ENCODE measurements at places on chromosomes 3 and 15. TPM values are rescaled to one million over a fixed set of nuclear protein-coding genes. Genes with fewer than 3 reads are reported as not detected.

GP9 gene
- total RNA-seq: not detected

CLDN18 gene
- not detected for total RNA-seq

CASR gene
- total RNA-seq: not detected

MUSTN1 gene
- total RNA-seq: not detected

CNTN4 gene
- not detected for total RNA-seq

IL17RE gene
- total RNA-seq: 0.88 TPM
